Vagina (tissue), 2 donors: ENCODE measurements at places on chromosomes 2 and 18. TPM values are rescaled to one million over a fixed set of nuclear protein-coding genes. Genes with fewer than 3 reads are reported as not detected.

- DNase-seq = no peak
- peak overlapping the region; percentile 50 for H3K27ac ChIP-seq
- H3K4me3 ChIP-seq = no peak overlapping the region
- H3K4me1 ChIP-seq = no peaks in the 10 kb centered on the region
These were observed 95.1 kb downstream of the MTCL1 start for GRCh38 chr18:8800445-8800844.

GRCh38 chr2:231036131-231036530 lies 1.2 kb upstream of the C2orf72 start:
- no peaks in the 10 kb centered on the region for H3K36me3 ChIP-seq
- no peak overlapping the region for H3K4me3 ChIP-seq
- DNase-seq = no peak
- H3K27ac ChIP-seq = no peak overlapping the region
- H3K27me3 ChIP-seq = no peaks in the 10 kb centered on the region

DNA sequence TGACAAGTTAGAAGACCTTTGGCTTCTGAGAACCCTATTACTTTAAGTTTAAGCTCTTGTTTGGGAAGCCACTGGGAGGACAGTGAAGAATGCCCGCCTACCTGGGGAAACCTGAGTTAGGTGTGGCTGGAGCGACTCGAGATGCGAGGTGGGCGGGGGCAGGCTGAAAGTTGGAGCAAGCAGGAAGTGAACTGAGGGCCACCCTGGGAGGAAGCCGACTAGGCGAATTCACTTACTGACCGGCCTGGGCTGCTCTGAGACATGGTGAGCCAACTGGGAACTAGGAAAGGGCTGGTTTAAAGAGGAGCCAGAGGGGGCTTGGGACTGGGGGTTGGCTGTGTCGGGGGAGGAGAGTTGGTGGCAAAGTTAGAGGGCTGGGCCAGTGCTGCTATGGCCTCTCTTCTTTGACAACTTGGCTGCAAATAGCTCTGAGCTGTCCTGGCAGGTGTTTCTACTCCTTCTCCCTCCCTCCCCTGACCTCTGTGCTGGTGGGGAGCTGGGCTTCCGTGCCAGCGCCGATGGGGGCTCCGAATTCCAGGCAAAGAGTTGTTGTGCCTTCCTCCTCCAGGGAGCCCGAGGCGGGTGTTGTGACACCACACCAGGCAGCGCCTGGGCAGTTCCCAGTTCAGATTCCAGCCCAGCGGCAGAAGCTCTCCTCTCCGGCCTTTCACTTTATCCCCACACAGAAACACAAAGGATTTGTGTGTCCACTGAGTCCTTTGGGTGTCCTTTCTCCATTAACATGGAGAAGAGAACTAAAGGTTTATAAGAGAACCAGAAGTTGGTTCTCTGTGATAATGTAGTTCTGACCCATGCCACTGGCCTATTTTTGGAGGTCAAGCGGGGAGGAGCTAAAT lies at the start of gene VAMP8:
TSS of gene VAMP8 (plus strand) at position 201 of the 857 bp plus-strand sequence. CDS start at position 262, 61 bp downstream.
- no peak for DNase-seq
- H3K36me3 ChIP-seq = no peaks in the 10 kb centered on the region
- H3K27me3 ChIP-seq = no peaks in the 10 kb centered on the region
- peaks cover 23% of the 10 kb centered on the region for H3K4me1 ChIP-seq

GRCh38 chr18:5288517-5288935 lies 7.0 kb downstream of the ZBTB14 start:
- H3K36me3 ChIP-seq = no peaks in the 10 kb centered on the region
- H3K4me1 ChIP-seq = peaks cover under 1% of the 10 kb centered on the region
- H3K4me3 ChIP-seq = no peak overlapping the region
- DNase-seq = no peak
- H3K27me3 ChIP-seq = no peaks in the 10 kb centered on the region
- no peak overlapping the region for H3K27ac ChIP-seq

DNA sequence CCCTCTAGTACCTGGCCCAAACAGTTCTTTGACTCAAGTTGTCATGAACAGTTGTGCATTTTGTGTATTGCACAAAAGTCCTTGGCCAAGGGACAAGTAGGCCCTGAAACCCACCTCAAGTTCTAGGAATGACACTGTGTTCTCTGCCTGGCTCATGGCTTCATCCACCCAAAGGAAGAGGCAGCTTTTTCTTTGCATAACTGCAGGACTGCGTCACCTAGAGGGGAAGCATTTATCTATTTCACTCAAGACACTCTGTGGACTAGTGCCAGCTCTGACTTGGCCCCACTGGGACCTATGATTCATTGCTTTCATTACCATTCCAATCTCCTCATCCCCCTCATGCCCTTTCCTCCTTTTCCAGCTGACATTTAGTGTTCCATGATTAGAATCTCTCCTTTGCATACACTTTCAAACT lies 119.3 kb upstream of the SIX2 start:
- H3K4me3 ChIP-seq = no peak overlapping the region
- no peaks in the 10 kb centered on the region for H3K36me3 ChIP-seq
- peak; percentile 94 for DNase-seq

GRCh38 chr2:181380581-181380980 lies 76.6 kb upstream of the ITGA4 start:
- H3K27ac ChIP-seq = no peak overlapping the region
- H3K27me3 ChIP-seq = no peaks in the 10 kb centered on the region
- no peaks in the 10 kb centered on the region for H3K4me1 ChIP-seq
- no peak for DNase-seq
- no peak overlapping the region for H3K4me3 ChIP-seq

- DNase-seq = no peak
- peaks cover 25% of the 10 kb centered on the region for H3K4me1 ChIP-seq
- no peaks in the 10 kb centered on the region for H3K27me3 ChIP-seq
- H3K27ac ChIP-seq = no peak overlapping the region
- H3K4me3 ChIP-seq = no peak overlapping the region
These were observed 132.0 kb upstream of the HDAC4 start for GRCh38 chr2:239532859-239533258.

DNA sequence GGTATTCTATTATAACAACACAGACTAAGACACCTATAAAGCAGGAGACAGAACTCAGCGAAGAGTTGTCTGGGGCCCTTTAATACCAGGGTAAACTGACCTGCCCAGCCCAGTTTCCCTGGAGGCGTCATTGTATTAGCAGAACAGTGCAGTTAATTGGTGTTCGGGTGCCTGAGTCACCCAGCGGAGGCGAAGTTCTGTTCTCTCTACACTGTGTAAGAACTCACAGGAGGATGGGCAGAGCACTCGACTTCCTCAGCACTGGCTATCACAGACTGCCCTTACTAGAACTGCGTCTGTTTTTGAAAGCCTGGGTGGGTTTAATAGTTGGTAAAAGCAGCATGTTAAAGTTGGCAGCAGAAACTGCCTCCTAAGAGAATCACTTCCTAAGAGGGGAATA lies 106.5 kb upstream of the ATP8B1 start:
- no peak overlapping the region for H3K27ac ChIP-seq
- no peak overlapping the region for H3K4me3 ChIP-seq
- DNase-seq = no peak
- no peaks in the 10 kb centered on the region for H3K36me3 ChIP-seq
- H3K27me3 ChIP-seq = no peaks in the 10 kb centered on the region

DNA sequence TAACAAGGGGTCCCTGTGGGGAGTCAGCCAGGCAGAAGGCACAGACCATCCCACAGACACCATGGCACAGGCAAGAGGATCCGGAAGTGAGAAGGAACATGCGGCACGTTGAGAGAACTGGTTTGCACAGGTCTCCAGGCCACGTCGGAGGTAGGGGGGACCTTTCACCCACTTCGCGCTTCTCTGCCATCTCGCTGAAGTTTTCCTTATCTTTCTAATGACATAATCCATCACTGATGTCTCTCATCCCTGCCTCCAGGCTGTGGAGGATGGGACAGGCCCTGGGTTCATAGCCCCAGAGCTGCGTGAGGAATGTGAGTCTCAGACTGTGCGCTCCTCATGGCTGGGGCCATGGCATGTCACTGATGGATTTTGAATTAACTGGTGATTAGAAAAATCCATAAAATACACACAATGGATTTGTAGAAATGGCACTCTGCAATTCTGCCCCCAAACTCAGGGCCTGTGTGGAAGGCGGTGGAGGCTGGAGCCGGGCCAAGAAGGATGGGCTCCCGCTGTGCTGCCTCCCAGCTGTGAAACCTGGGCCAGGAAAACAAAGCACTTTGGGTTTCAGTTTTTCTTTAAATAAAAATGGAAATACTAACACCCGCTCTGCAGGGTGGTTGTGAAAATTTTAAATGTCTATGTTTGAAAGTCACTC lies 113.3 kb upstream of the ALKAL2 start:
- H3K27me3 ChIP-seq = no peaks in the 10 kb centered on the region
- no peak for DNase-seq
- no peaks in the 10 kb centered on the region for H3K36me3 ChIP-seq
- no peak overlapping the region for H3K4me3 ChIP-seq
- H3K27ac ChIP-seq = no peak overlapping the region
- H3K4me1 ChIP-seq = no peaks in the 10 kb centered on the region

GRCh38 chr2:1088192-1088860 lies 137.7 kb downstream of the SNTG2 start:
- H3K4me3 ChIP-seq = no peak overlapping the region
- no peak overlapping the region for H3K27ac ChIP-seq
- H3K36me3 ChIP-seq = no peaks in the 10 kb centered on the region
- no peak for DNase-seq

- H3K4me1 ChIP-seq = no peaks in the 10 kb centered on the region
- no peak overlapping the region for H3K27ac ChIP-seq
- H3K27me3 ChIP-seq = no peaks in the 10 kb centered on the region
- H3K36me3 ChIP-seq = no peaks in the 10 kb centered on the region
- H3K4me3 ChIP-seq = no peak overlapping the region
- no peak for DNase-seq
These were observed 188.8 kb downstream of the PTPRM start for GRCh38 chr18:7755753-7756475.

DNA sequence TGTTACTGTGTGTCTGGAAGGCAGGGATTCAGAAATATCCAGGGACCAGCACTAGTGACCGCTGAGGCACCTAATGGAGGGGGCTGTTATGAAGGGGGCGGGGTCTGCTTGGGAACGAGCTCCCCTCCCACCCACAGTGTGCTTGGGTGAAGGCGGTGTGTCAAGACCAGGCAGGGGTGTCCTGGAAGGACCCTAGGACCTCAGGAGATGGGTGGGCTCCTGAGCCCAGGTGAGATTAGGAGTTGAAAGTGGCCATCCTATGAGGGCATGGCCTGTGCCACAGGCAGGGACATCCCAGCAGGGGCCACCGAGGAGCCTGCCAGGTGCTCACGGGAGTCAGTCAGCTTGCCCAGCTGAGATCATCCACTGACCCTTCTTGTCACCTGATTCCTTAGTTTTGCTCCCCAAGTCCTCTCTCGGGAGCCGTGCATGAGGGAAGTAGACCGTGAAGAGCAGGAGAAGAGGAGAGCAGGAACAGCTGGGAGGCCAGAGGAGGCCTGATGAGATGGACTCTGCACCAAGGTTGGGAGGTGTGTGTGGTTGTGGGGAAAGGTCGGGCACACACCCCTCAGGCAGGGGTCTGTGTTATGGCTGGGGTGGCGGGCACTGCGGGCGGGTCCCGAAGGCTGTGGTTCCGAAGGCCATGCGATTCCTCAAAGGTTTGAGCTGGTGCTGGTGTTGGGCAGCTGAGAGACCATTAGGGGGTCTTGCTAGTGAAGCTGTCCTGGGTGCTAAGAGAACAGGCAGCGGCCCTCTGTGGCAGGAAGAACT lies 180.9 kb upstream of the HS6ST1 start:
- H3K36me3 ChIP-seq = no peaks in the 10 kb centered on the region
- peak; percentile 82 for DNase-seq
- no peak overlapping the region for H3K4me3 ChIP-seq
- no peak overlapping the region for H3K27ac ChIP-seq

DNA sequence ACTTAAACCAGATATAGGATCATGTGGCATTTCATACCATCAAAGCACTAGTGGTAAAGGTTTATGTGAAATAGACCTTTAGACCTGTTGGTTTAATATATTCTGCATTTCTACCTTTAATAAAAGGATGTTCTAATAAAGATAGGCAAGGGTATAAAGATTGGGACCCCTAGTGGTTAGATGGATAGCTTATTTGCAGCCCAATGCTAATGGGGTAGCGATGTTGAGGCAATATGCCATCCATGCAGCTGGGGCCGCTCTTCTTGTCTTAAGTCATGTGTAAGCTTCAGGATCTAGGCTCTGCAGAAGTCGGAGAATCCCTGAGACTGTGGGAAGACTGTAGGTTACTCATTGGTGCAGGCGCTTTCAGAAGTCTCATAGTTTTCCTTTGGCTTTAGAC lies 114.9 kb downstream of the ICOS start:
- H3K27ac ChIP-seq = no peak overlapping the region
- H3K4me3 ChIP-seq = no peak overlapping the region
- DNase-seq = no peak
- no peaks in the 10 kb centered on the region for H3K36me3 ChIP-seq

GRCh38 chr2:12270876-12271588 lies 445.7 kb upstream of the TRIB2 start:
- DNase-seq = no peak
- no peaks in the 10 kb centered on the region for H3K36me3 ChIP-seq
- H3K4me3 ChIP-seq = no peak overlapping the region
- H3K27me3 ChIP-seq = no peaks in the 10 kb centered on the region
- no peaks in the 10 kb centered on the region for H3K4me1 ChIP-seq
- H3K27ac ChIP-seq = no peak overlapping the region

DNA sequence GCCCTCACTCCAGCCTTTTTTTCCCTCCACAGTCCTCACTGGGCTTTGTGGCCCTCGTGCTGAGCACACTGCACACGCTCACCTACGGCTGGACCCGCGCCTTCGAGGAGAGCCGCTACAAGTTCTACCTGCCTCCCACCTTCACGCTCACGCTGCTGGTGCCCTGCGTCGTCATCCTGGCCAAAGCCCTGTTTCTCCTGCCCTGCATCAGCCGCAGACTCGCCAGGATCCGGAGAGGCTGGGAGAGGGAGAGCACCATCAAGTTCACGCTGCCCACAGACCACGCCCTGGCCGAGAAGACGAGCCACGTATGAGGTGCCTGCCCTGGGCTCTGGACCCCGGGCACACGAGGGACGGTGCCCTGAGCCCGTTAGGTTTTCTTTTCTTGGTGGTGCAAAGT lies 39.4 kb downstream of the STEAP3 start:
- H3K27me3 ChIP-seq = no peaks in the 10 kb centered on the region
- H3K4me3 ChIP-seq = no peak overlapping the region
- H3K36me3 ChIP-seq = no peaks in the 10 kb centered on the region
- H3K4me1 ChIP-seq = no peaks in the 10 kb centered on the region

DNA sequence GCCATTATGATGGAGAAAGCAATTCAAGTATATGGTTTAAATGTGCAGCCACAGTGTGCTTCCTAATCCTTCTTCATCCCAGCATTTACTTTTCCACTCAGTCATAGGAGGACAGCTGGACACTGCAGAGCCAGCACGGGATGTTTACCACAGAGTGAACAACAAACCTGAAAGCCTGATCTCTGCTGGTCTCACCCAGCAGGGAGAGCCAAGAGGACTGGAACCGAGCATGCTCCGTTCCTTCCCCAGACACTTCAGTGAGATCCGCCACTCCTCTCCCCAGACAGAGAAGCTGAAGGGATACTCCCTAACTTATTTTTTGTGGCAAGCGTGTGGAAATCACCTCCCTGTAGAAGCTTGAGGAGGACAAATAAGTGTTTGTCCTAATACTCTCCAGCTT lies 23.2 kb upstream of the GORASP2 start:
- H3K27ac ChIP-seq = no peak overlapping the region
- no peaks in the 10 kb centered on the region for H3K27me3 ChIP-seq
- H3K4me1 ChIP-seq = no peaks in the 10 kb centered on the region
- no peak overlapping the region for H3K4me3 ChIP-seq

SCN2A gene
- 1.2 TPM for total RNA-seq

CACNB4 gene
- total RNA-seq = 4.9 TPM

PIGN gene
- 34.4 TPM for total RNA-seq

LOXHD1 gene
- not detected for total RNA-seq

CFAP221 gene
- total RNA-seq = 3.9 TPM

KCTD1 gene
- 46.9 TPM for total RNA-seq
